ENCODE measurements at places on chromosomes 7 and 10.

GRCh38 chr7:126881315-126881714 is 371.4 kb downstream of the GRM8 start:
- no peak for DNase-seq

DNA sequence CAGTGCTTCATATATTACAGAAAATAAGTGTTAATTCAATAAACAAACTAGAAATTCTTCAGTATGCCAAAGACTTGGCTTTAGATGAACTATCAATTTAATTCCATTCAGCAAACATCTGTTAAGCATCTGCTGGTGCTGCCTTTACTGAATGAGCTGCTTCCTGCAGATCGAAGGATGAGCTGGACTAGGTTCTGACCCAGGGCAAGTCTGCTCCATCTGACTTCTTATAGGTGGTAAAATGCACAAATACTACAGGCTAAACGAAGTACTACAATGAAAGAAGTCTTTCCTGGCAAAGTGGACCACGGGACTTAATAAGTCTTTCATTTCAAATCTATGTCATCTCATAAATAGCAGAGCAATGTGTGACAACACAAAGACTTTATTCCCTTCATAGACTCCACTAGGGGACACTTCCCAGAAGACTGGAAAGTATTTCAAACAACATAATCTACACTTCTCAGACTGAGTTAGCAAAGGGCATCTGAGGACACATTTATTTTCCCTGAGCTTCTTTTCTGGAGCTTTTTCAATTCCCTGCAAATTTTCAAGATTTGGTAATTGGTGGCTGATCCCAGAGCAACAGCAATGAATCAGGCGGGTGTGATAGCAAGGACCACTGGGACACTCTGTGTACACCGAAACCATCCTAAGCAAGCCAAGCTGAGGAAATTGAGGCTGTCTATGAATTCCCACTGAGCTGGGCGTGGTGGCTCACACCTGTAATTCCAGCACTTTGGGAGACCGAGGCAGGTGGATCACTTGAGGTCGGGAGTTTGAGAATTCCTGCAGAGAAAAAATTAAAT is 108.9 kb upstream of the FRMD4A start:
- DNase-seq, result no peak

DNA sequence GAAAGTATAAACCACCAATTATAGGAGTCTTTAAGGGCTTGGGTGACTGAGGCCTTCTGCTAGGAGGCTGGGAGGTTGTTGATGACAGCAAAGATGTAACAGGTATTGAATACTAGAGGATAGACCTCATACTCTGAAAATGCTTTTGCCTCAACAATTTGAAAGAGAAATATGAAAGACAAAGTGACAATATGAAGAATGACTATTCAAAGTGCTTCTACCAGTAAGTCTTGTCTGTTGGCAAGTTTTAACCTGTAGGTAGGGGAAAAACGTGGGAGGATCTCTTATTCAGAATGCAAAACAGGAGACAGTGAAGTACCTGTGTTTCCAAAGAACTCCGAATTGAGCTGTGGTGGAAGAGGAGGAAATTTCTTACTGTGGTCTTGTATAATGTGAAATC is 38.2 kb downstream of the GBF1 start:
- no peak for DNase-seq

GRCh38 chr7:127514499-127514898 is 70.9 kb downstream of the GCC1 start:
- DNase-seq, result peak; percentile 39

- no peak for DNase-seq
Observed at GRCh38 chr7:42986781-42987248, 54.6 kb downstream of the MRPL32 start.

DNA sequence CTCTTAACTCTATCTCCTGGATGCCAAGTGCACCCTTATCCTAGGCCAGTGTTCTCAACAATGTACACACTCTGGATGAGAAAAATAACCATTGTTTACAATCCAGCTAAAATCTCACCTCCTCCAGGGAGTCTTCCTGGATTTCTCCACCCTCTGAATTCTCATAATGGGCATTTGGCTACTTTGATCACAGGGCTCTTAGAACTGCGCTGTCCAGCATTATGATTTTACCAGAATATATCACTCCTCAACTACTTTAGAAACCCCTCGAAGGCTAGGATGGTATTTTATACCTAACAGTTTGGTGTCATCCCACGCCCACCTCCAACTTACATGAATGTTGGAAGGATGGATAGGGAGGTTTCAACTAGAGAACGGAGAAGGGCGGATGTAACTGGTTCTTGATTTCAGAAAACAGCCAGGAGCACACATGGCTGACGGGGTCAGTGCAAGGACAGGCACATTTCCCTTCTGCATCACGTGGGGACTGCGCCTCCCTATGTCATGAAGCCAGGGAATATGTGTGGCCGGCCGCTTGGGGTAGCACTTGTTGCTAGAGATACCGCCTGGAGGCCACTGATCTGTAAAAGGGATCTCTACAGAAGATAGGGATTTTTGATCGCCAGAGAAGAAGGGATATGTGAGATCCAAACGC is 1.2 kb upstream of the ATP6V0E2 start:
- DNase-seq, result peak; percentile 11

DNA sequence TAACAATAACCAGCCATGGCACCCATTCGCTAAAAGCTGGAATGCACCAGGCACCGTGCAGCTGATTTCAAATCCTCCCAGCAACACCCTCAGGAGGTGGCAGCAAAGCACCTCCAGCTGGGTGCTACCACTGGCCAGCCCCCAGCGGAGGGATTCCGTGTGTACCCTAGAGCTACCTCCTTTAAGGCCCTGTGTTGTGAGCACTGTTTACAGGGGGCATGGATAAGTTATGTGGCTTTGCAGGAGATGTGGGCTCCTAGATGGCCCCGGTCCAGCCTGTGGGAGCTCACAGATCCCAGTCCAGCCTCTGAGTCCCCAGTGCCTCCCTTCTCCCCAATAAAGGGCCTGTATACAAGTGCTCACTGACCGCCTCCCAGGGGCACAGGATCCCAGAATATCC is 27.1 kb downstream of the TNRC18 start:
- peak; percentile 57 for DNase-seq

DNA sequence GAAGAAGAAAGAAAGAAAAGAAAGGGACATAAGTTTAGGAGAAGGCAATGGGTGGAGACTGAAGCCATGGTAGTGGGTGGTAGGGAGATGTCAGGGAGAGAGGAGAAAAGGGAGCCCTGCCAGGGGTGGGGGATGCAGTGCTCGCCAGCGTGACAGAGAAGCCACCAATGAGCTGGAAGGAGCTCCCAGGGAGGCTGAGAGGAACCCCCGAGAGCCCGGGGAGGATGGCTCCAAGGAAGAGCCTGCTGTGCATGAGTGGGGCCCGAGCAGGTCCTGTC is 141.2 kb upstream of the SHH start:
- DNase-seq, result no peak

DNA sequence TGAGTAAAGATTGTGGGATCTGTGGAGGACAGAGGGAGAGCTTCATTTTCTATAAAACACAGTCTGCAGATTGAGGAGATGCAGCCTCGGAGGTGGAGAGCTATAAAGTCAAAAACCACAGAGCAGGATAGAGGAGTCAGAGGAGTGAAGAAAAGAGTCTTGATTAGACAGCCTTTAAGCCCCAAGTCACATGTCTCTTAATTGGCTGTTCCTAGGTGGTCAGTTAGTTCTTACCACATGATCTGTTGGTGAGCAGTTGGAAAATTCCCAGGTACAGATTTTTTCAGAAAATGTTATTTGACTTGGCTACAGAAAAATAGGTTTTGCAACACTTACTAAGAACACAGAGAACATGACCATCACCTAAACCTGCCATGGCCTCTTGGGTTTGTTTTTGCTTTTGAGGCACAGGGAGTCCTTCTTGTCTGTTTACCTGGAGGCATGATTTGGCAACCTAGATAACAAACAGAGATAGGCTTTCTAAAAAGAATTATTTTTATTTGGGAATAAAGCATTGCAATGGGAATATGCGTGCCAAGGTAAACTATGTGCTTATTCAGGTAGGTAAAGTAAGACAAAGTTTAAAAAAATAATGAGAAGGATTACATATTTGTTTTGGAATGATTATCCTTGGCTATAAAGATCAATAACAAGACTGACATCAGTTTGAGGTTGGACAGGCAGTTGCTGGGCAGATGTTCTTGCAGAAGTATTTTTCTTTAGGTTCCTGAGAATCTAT is 604 bp upstream of the CYP3A43 start:
- DNase-seq, result no peak

GRCh38 chr7:116188-116981 is 76.0 kb upstream of the FAM20C start:
- DNase-seq, result no peak
